Endothelial cell of umbilical vein (primary cell): ENCODE measurements at places on chromosomes 7 and 10.
A peak's percentile ranks its signal among the peaks of the same experiment; 100 is the strongest.

DNA sequence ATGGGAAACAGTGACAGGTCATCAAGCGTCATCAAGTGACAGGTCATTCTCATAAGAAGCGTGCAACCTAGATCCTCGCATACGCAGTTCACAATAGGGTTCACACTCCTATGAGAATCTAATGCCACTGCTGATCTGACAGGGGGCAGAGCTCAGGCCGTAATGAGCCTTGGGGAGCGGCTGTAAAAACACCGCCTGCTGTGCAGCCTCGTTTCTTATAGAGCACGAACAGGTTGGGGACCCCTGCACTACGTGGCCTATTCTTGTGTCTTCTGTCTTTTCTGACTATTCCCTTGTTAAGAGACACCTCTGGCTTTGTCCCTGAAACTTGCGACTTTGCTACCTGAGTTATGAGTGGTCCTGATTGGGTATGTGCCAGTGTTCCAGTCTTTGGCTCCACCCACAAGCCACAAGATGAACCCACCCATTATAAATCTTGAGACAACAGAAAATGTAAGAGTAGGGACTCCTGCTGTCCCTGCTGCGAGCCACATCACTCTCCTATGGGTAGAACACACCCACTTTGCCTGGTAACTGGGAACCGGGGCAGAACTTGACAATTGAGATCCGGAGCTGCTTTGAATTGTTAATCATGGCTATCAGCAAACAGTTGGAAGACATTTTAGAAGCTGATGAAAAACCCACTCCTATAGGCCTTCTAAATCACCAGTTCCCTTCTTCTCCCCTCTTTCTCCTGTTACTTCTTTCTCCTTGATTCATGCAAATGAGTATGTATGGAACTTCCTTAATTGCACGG is 55.8 kb upstream of the EXOC4 start:
- no peak for DNase-seq

- DNase-seq: no peak
These were observed 153.6 kb downstream of the TCERG1L start for GRCh38 chr10:131157899-131158298.

DNA sequence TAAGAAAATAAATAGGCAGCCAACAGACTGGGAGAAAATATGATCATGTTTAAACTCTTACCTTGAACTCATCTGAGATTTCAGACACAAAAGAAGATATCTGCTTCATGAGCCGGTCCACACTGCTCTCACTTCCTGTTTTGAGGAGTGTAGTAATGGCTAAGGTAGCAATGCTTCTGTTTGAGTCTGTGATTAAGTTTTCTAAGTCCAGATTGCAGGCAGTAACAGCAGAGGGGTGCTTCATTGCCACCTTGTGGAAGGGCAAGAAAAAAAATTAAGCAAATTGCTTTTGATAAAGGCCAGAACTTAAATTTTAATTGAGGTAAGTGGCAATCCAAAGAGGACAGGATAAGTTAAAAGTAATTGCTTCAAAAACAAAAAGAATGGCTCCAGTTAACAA is 69.1 kb downstream of the MEST start:
- peak; percentile 48 for DNase-seq

GRCh38 chr7:93053209-93053948 is 64.4 kb downstream of the SAMD9 start:
- DNase-seq: no peak

GRCh38 chr7:46318276-46318675 is 397.2 kb upstream of the IGFBP3 start:
- DNase-seq: no peak

GRCh38 chr7:122965306-122965705 is 30.2 kb downstream of the TAS2R16 start:
- no peak for DNase-seq

- DNase-seq: peak; percentile 17
These were observed 89.1 kb downstream of the KIAA1549 start for GRCh38 chr7:138892006-138892630.

- no peak for DNase-seq
These were observed 93.8 kb downstream of the MKI67 start for GRCh38 chr10:128032466-128032865.

DNA sequence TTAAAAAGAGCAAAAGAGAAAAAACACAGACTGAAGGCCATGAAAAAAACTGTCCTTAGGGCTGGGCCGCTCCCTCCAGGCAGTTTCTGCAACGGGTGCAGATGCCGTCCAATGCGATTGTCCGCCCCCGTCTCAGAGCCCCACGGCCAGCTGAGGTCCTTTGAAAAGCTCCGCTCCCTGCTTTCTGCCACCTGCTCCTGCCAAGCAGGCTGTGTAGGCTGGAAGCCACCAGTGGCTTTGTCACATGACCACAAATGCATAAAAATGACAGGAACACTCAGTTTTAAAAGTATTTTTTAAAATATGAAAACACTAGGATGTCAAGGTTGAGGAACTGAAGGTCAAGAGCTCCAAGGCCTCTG is 71.7 kb downstream of the AMZ1 start:
- DNase-seq: no peak

- no peak for DNase-seq
These were observed 1.1 kb downstream of the TET1 start for GRCh38 chr10:68560943-68561864.

- DNase-seq: no peak
These were observed 44.1 kb upstream of the MXI1 start for GRCh38 chr10:110163192-110163773.

GRCh38 chr10:124225029-124225466 is 131.7 kb upstream of the CHST15 start:
- DNase-seq: no peak

DNA sequence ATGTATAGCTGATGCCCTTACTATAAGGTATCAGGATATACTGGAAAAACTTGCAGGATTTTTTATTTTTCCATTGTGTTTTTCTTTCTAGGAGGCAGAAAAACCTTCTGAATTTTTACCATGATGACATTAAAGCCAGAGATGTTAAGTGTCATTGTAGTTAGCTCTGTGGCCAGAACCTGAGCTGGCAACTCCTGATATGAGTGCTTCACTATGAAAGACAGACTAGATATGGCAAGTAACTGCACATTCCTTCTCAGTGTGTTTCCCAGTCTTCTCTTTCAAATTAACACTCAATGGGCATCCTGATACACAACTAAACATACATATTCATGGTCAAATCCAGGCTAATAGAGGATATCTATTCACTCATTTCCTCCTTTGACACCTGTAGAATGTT is 166.2 kb downstream of the CTTNBP2 start:
- DNase-seq: no peak
